Lower leg skin (tissue), 4 donors: ENCODE measurements at places on chromosomes 2 and 18. TPM values are rescaled to one million over a fixed set of nuclear protein-coding genes. Genes with fewer than 3 reads are reported as not detected.
A peak's percentile ranks its signal among the peaks of the same experiment; 100 is the strongest.

- DNase-seq = no peak
These were observed 105.8 kb upstream of the COL5A2 start for GRCh38 chr2:189285349-189285748.

- DNase-seq = peak; percentile 8
These were observed 42.7 kb downstream of the CYP26B1 start for GRCh38 chr2:72104821-72105588.

- DNase-seq = peak; percentile 62
These were observed 280 bp upstream of the CYP1B1 start for GRCh38 chr2:38076152-38076709.

GRCh38 chr2:41880561-41881243 is 167.1 kb upstream of the PKDCC start:
- DNase-seq = no peak

GRCh38 chr2:171864357-171864985 is 29.6 kb downstream of the SLC25A12 start:
- DNase-seq = no peak

DNA sequence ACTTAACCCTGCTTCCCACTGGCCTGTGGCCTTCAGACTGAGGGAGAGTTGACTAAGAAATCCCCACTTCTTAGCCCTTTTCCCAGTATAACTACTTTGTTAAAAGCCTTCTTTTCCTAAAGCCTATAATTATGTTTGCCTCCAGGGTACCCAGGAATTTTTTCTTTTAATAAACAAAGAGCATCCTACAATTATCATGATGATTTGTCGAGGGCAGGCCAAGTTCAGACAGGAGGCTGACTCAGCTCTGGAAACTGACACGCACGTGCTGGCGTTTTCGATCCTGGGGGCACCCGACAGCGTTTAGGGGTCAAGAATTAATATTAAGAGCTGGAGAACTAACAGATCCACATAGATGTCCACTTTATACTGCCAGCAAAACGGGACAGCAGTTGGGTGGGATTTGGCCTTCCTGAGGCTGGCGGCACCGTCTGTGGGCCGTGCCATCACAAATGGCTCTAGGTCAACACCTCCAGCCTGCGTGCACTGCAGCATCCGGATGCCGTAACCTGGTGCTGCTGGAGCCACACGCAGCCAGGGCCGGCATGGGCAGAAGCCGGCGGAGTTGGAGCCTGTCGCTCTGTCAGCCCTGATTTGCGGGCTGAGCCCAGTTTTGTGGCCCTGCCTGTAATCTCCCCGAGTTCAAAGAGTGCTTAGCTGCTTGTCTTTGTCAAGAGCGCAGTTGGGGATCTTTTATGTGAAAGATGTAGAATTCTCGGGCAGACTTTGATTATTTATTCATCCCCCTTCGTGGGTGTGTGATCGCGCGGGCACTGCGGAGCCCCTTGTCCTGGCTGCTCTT is 191.0 kb downstream of the GLI2 start:
- no peak for DNase-seq

DNA sequence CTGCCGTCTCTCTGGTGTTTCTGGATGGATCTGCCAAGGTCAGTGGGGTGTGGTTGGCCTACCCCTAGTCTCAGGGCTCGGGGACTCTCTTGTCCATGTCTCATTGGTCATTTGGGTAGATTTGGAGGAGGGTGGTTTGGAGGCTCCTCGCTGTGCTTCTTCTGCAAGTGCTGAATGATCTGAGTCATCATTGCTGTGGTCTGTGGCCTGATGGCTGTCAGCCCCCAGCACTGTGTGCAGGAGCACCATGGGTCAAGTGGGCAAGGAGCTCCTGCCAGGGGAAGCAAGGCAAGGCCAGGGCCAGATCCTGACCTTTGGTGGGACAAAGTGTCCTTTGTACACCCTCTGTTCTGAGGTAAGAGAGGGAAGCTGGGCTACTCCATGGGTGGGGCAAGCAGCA is 221.8 kb downstream of the FHOD3 start:
- no peak for DNase-seq

GRCh38 chr2:45010702-45011012 is 1.4 kb upstream of the SIX2 start:
- peak; percentile 79 for DNase-seq

DNA sequence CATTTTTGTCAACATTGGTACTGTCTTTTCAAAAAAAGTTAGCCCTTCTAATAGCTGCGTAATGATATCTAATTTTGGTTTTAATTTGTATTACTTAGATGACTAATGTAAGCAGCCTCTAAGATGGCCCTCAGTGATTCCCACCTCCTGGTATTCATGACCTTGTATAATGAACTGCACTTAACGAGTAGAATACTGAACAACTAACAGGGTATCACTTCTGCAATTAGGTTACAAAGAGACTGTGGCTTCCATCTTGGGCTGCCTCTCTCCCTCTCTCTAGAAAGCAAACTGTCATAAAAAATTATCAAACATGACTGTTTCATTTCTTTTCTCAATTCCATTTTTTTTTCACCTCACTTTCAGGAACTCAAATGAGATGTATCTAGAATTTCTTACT is 120.9 kb downstream of the RNF152 start:
- DNase-seq = no peak

- DNase-seq = no peak
These were observed 80.9 kb downstream of the ICA1L start for GRCh38 chr2:202790676-202791075.

- DNase-seq = no peak
These were observed 222.3 kb downstream of the NEDD4L start for GRCh38 chr18:58266291-58266690.

DNA sequence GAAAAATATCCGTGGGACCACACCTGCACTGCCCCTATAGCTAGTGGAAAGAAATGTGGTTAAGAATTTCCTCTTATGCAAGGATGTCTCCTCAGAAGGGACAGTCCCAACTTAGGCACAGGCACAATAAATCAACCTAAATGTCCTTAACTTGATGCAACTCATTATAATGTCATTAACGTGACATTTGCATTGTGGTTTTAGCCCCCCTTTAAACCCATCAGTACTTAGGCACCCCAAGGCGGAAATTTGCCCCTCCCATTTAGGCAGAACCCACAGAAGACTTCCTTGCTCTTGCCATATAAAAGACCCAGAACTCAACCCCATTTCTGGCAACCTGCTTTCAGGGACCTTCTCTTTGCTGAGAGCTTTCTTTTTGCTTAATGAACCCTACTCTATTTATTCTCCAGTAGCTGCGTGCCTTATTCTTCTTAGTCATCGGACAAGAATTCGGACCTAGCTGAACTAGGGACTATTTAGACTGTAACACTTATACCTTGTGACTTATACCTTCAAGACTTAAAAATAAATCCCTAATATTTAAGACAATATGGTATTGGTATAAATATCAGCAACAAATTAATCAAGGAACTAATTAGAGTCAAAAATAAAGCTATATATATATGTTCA is 1281.6 kb upstream of the TMEFF2 start:
- no peak for DNase-seq

GRCh38 chr2:132901661-132902060 is 231.7 kb upstream of the LYPD1 start:
- no peak for DNase-seq

DNA sequence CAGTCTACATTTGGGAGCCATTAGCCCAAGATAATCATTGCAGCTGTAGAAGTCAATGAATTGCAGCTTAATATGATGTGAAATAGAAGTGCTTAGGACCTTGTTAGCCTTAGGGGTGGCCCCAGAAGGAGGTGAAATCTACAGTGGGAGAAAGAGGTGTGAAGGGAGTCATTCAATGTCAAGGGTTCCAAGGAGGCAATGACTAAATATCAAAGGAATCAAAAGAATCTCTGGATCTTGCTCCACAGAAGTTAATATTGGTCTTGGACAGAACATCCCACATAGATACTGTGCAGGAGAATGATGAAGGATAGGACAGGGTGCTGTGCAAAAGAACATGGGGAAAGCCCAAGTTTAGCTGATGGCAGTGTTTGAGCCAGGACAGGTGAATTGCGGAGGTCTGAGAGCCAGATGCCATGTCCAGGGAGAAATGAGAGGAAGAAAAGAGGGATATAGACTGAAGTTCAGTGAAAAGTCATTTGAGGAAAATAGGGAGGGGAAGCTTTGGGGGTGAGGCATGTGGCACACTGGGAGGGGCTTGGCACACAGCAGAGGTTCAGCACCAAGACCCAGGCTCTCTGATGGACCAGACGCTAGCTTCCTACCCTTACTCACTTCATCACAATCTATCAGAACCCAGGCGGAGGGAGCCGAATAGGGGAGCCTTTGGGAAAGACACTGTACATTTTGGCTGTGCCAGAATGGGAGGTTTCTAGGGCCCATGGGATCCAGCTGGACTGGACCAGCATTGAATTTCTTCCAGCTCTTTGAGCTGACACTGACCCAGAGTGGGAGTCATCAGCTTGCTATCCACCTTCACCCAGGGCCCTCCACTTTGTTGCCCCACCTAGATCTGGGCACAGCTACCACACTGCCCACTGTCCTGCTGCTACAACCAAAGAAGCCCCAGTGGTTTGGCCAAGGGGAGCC is 2.2 kb downstream of the IL1F10 start:
- peak; percentile 50 for DNase-seq

GRCh38 chr18:66749481-66750035 is 145.7 kb upstream of the CDH19 start:
- DNase-seq = no peak

- DNase-seq = no peak
These were observed 22.5 kb downstream of the CASP10 start for GRCh38 chr2:201205515-201205849.

GRCh38 chr2:43233218-43234212 is 7.1 kb upstream of the ZFP36L2 start:
- no peak for DNase-seq

DNA sequence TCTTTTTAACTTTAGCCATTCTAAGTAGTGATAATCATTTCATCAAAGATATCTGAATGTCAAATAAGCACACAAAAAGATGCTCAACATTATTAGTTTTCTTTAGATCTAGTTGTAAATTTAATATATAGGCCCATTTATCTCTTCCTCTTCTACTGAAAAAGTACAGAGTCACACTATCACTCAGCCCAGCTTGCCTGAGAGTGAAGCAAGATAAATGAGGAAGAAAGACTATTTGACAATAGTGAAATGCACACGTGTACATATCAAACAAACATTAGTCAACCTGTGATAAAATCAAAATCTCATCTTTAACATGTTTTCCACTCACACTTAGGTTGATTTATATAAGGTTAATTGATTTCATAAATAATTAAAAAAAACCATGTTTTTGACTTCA is 83.5 kb upstream of the CCDC195 start:
- DNase-seq = no peak

DNA sequence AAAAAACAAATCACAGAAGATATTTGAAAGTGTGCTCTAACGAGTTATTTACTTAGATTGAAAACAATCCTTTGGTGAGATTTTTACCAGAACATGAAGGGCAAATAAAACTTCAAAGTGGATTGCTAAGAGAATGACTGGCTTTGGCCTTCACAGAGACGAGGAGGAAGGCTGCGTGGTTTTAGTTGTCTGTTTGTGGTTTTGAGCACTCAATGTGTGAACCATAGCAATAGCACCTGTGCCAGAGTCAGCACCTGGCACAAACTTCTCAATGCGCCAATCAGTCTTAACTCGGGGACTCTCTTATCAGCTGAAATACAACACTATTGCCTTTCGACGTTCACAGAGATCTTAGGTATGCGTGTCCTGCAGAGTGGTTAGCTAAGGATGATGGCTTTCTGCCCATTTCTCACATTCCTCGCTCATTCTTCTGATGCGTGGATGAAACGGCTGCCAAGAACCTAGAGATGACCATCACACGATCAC is 70.0 kb downstream of the MBP start:
- no peak for DNase-seq

GRCh38 chr2:65353927-65354326 is 78.5 kb downstream of the SPRED2 start:
- DNase-seq = no peak

Gene SP140L
- 9.5 TPM for total RNA-seq

Gene GPR45
- total RNA-seq = not detected

Gene EMILIN1
- 6.5 TPM for total RNA-seq

Gene HMSD
- total RNA-seq = 0.65 TPM

Gene LOXL3
- 1.5 TPM for total RNA-seq

Gene CCDC178
- 1.4 TPM for total RNA-seq
